Stimulated activated CD8-positive, alpha-beta memory T cell treated with anti-CD3 and anti-CD28 coated beads, Interleukin-15, amount 100 ng/mL, for 4 hours (primary cell): ENCODE measurements at places on chromosomes 6 and 20.

- DNase-seq: no peak
Measured at GRCh38 chr6:7833751-7834070, 76.9 kb downstream of the TXNDC5 start.

GRCh38 chr6:81977486-81977885 lies 225.0 kb upstream of the TENT5A start:
- no peak for DNase-seq

DNA sequence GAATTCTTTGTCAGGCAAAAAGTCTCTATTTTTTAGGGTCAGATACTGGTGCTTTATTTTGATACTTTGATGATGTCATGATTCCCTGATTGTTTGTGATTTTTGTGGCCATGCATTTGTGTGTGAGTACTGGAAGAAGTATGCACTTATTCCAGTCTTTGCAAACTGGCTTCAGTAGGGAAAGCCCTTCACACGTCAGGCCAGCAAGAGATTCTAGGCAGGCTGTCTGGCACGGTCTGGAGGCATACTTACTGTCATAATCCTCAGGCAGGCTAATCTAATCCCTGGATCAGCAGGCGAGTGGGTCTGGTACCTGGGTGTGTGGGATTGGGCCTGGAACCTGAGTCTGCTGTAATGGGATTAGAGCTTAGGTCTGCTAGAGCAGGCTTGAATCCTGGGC lies 391.8 kb upstream of the MMS22L start:
- no peak for DNase-seq

DNA sequence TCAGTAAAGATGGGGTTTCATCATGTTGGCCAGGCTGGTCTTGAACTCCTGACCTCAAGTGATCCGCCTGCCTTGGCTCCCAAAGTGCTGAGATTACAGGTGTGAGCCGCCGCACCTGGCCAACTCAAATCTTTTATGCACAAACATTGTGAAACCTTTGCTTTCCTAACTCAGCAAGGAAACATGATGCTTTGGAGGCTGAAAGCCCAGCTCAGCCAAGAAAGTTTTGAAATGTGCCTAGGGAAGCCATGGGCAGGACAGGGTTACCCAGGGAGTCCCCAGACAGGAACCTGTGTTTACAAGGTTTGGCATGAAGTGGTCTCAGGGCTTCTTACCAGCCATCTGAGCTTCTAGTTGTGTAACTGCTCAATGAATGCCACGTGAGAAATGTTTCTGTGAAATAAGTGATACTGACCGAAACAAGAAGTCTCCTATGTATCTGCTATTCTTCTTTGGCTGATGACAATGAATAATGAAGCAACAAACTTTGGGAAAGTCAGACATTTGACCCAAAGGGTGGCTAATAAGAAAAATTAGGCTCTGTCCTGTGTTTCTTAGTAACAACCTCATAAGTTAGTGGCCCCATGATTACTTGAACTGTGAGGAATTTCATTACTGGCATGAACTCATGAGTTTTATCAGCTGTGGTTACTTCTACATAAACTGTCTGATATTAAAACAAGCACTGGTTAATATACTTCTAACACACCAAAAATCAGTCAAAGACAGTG lies 163.5 kb downstream of the KIF6 start:
- DNase-seq: no peak

GRCh38 chr20:40962733-40963504 lies 65.7 kb upstream of the TOP1 start:
- peak; percentile 33 for DNase-seq

DNA sequence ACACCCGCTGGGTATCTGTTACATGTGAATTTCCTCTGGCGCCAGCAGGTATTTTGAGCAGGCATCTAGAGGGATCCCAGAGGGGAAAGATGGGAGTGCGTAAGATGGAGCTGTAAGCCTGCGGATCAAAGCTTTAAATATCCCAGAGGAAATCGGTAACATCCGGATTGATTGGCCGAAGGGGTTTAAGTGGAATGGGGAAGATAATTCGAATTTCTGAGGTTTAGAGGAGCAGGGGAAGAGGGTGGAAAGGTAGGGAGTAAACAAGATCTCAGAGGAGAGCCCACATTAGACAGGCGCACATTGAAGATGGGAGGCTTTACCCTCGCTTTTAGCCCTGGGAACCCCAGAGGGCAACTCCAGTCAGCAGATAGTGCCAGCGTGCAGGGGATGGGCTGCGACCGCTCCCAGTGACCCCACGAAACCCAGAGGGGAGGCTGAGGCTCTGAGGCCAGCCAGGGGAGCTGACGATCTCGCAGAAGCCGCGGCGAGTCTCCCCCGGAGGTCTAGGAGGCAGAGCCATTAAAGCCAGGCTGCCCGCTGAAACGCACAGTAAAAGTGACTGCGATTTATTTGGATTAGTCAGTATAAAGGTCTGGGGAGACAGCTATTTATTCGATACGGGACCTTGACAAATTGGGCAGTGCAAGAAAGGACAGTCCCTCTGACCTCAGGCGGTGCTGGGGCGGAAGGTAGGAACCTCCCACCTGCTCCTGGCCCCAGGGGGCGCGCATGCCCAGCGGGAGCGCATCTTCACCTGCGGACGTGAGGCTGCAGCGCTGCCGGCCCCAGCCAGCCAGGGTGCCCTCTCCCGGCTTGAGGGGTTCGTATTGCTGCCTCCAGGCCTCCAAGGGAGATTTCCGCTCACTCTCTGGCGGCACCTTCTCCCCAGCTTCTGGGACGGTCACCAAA lies 34.3 kb upstream of the TCF21 start:
- no peak for DNase-seq

- DNase-seq: no peak
Measured at GRCh38 chr6:35081426-35081851, 59.7 kb downstream of the TCP11 start.

GRCh38 chr6:142210606-142211005 lies 63.5 kb downstream of the VTA1 start:
- no peak for DNase-seq

GRCh38 chr6:147099974-147100373 lies 104.2 kb upstream of the STXBP5 start:
- DNase-seq: no peak
